HEK293T (cell line): ENCODE measurements at places on chromosomes 16 and 17.
A peak's percentile ranks its signal among the peaks of the same experiment; 100 is the strongest.

- no peak for DNase-seq
Measured at GRCh38 chr17:32732900-32733299, 144.0 kb downstream of the MYO1D start.

DNA sequence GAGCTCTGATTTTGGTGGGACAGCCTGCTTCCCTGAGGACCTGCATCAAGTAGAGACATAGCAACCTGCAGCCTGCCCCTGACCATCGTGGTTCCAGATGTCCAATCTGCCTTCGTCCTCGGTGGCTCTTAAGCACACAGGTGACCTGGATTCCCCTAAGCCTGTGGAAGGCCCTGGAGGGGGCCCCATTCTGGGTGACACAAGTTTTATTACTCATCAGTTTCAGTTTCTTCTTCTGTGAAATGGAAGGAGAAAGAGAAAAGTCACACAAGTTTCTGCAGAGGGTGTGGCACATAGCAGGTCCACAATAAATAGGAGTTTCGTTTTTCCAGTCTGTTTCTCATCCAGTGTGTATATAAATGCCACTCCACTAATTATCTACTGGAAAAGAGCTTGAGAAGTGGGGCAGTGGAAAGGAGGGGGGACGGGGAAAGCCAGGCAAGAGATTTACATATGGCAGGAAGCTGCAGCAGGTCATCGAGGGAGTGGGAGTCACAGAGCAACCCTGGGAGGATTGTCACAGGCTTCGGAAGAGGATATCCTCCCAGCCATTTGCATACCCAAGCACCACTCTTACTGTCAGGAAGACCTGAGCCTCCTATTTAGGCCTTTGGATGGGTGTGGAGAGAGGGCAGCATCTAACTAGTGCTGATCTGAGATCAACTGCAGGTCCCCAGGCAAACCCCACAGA is 10.0 kb upstream of the NOS2 start:
- no peak for DNase-seq

- DNase-seq: no peak
Measured at GRCh38 chr17:78472035-78472905, 93.8 kb downstream of the PGS1 start.

DNA sequence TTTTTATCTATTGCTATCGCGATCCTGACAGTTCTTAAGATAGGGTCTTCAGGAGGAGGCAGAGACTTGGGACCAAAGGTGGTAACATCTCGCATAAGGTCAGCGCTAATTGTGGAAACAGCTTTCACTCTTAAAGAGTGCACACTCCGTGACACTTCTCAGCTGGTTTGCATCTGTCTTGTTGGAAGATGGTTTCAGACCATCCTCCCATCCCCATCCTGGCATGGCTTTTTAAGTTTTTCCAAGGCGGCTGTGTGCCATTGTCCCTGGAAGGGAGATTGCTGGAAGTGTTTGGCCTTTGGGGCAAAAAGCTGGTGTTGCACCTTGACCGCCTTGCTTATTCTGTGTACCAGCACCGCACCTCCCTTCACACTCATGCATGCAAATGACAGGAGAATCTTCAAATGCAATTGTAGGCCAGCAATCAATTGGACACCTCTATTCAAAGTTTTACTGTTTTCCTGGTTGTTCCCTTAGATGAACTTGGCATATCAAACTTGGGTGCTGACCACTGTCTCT is 1.5 kb downstream of the SOCS7 start:
- DNase-seq: no peak

DNA sequence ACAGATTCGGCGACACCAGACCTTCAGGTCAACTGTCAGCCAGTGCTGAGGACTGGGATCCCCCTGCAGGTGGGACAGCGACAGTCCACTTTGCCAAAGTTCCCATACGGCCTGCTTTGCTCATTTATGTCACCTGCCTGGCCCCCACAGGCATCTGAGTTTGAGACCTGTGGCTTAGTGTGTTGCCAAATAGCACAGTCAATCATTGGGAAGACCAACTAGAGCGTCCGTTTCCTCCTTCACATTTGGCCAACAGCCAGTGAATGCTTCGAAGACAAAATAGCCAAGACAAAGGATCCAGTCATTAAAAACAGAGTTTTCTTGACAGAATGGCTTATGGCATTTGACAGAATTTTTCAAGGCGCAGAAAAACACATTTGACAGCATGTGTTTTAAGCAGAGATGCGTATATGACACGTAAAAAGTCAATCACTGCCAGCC is 113.8 kb downstream of the ABCC12 start:
- DNase-seq: peak; percentile 20

DNA sequence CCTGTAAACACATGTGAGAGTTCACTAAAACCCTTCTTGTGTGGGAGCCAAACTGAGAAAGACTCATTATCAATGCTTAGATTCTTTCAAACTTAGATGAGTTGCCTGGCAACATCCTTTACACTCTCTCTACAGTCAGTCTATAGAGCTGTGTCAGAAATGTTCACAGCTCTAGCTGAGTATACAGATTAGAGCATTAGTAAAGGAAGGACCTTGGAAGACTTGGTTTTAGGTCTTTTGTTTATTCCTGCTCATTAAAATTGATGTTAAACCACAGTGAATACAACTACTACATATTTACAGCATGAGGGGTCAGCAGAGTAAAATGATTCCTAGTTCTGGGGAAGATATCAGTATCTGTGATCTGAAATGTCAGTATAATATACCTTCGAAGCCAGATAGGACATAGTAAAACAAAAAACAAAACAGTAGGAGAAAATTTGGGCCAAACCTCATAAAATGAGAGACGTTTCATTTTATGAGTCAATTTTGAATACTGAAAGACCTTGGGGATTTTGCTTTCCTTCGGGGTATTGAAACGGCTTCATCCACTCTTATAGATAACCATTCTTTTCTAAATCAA is 186.0 kb downstream of the TANC2 start:
- DNase-seq: no peak

- DNase-seq: no peak
Measured at GRCh38 chr16:30846649-30847402, 47.1 kb downstream of the BCL7C start.
